ENCODE measurements at places on chromosomes 2 and 18.

- H3K4me1 ChIP-seq, result no peaks in the 10 kb centered on the region
- H3K27me3 ChIP-seq, result peaks cover 32% of the 10 kb centered on the region
- no peak overlapping the region for H3K4me3 ChIP-seq
- no peak overlapping the region for H3K27ac ChIP-seq
- H3K36me3 ChIP-seq, result no peaks in the 10 kb centered on the region
- no peak for DNase-seq
These were observed 225.7 kb downstream of the EPHA4 start for GRCh38 chr2:221346411-221346810.

- H3K27ac ChIP-seq, result no peak overlapping the region
- H3K4me3 ChIP-seq, result no peak overlapping the region
- no peak for DNase-seq
- H3K36me3 ChIP-seq, result no peaks in the 10 kb centered on the region
- H3K4me1 ChIP-seq, result no peaks in the 10 kb centered on the region
- H3K27me3 ChIP-seq, result peaks cover 45% of the 10 kb centered on the region
These were observed 264.0 kb downstream of the LRATD1 start for GRCh38 chr2:14896330-14897030.

- no peak for DNase-seq
- H3K4me3 ChIP-seq, result peak overlapping the region; percentile 17
- peaks cover 30% of the 10 kb centered on the region for H3K4me1 ChIP-seq
- H3K27me3 ChIP-seq, result no peaks in the 10 kb centered on the region
- H3K27ac ChIP-seq, result peak overlapping the region; percentile 82
These were observed 8.1 kb upstream of the SOS1 start for GRCh38 chr2:39128919-39129391.

GRCh38 chr18:21191596-21192307 lies 50.3 kb upstream of the GREB1L start:
- no peak overlapping the region for H3K4me3 ChIP-seq
- H3K27me3 ChIP-seq, result peaks cover 60% of the 10 kb centered on the region
- H3K4me1 ChIP-seq, result no peaks in the 10 kb centered on the region
- no peak overlapping the region for H3K27ac ChIP-seq
- no peaks in the 10 kb centered on the region for H3K36me3 ChIP-seq
- DNase-seq, result no peak

DNA sequence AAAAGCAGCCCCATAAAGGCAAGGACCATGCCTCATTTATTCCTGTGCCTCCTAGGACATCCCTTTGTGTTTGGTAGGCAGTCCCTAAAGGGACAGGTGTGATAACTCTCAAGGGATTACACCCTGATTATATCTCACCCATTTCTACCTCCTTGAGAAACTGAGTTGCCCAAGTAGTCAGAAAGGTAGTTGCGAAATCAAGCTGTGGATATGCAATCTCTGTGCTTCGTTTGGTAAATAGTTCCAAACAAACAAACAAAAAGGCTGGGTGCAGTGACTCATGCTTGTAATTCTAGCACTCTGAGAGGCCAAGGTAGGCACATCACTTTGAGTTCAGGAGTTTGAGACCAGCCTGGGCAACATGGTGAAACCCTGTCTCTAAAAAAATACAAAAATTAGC lies 100.2 kb upstream of the ARL5A start:
- no peak overlapping the region for H3K4me3 ChIP-seq
- no peaks in the 10 kb centered on the region for H3K4me1 ChIP-seq
- H3K27ac ChIP-seq, result no peak overlapping the region
- H3K27me3 ChIP-seq, result peaks cover 45% of the 10 kb centered on the region
- H3K36me3 ChIP-seq, result no peaks in the 10 kb centered on the region

- no peaks in the 10 kb centered on the region for H3K4me1 ChIP-seq
- H3K27ac ChIP-seq, result no peak overlapping the region
- no peaks in the 10 kb centered on the region for H3K36me3 ChIP-seq
- DNase-seq, result no peak
These were observed 293.0 kb upstream of the CDH2 start for GRCh38 chr18:28469946-28470345.

DNA sequence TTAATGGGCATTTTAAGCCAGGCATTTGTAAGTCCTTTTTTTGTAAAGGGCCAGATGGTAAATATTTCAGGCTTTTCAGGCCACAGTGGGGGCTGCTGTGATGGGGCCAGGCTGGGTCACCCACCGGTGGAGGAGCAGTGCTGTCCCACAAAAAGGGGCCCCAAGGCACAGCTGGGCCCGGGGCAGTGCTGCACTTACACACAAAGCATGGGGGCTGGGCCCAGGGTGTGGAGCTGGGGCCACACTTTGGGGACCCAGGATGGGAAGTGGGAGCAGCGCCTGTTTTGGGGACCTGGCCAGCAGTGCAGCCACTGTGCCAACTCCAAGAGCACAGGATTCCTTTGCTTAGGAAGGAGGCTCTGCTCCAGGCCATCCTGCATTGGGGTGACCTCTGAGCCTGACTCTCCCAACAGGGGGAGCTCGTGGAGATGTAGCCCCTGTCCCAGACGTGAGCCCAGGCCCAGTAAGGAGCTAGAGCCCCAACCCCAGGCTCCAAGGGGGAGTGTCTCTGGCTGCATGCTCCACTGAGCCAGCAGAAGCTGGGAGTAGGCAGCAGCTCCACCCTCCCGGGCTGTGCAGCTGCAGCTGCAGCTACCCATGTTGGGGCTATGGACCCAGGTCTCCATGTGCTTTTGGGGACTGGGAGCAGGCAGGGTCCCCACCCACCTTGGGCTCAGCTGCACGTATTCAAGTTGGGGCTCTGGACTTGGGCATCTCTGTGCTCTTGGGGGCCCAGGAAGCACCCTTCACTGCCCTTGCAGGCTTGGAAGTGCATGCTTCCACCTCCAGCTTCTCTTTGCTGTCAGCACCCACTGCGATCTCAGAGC lies 1036.5 kb upstream of the CNTNAP5 start:
- H3K27ac ChIP-seq, result no peak overlapping the region
- no peaks in the 10 kb centered on the region for H3K4me1 ChIP-seq
- H3K36me3 ChIP-seq, result no peaks in the 10 kb centered on the region
- no peak for DNase-seq
- no peak overlapping the region for H3K4me3 ChIP-seq
- H3K27me3 ChIP-seq, result no peaks in the 10 kb centered on the region

GRCh38 chr2:161415987-161416707 lies at the start of gene TBR1:
Gene TBR1 (plus strand): TSS chr2:161416297. CDS start chr2:161416411, 114 bp downstream.
- no peak for DNase-seq
- peaks cover 76% of the 10 kb centered on the region for H3K27me3 ChIP-seq
- H3K4me3 ChIP-seq, result peak within 1 kb of the TSS; percentile 58

DNA sequence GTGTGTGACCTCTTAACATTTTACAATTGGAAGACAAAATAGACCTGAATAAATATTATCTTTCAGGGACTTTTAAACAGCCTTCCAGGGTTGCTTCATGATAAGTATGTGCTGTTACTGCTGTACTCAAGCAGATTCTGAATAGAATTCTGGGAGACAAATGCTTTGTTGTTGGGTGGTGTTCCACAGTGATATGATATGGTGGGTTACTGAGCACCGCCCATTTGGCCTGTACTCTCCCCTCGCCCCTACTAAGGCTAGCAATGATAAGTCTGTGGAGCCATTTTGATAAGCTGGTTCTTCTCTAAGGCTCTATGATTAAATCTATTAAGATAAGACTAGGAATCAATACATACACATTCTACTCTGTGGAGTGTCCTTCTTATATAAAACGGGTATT lies 89.8 kb upstream of the ITGA4 start:
- H3K27ac ChIP-seq, result no peak overlapping the region
- H3K4me3 ChIP-seq, result no peak overlapping the region
- H3K4me1 ChIP-seq, result peaks cover 14% of the 10 kb centered on the region
- no peak for DNase-seq
- no peaks in the 10 kb centered on the region for H3K27me3 ChIP-seq

DNA sequence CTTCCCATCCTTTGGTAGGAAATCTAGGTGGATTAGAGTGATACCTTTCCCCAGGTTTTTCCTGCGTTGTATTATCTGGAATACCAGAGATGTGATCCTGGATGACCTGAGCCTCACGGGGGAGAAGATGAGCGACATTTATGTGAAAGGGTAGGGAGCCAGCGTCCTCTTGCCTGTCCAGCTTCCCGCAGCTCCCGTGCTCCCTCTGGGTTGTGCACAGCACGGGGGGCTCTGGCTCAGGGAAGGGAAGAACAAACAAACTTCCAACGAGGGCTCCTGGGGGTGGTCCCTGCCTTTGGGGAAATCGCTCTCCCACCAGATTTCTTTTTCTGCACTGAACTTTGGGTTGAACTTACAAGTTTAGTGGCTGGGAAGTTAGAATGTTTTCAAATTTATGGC lies 215.7 kb downstream of the DYSF start:
- peaks cover 16% of the 10 kb centered on the region for H3K27me3 ChIP-seq
- no peaks in the 10 kb centered on the region for H3K4me1 ChIP-seq
- no peak overlapping the region for H3K27ac ChIP-seq
- no peak overlapping the region for H3K4me3 ChIP-seq

DNA sequence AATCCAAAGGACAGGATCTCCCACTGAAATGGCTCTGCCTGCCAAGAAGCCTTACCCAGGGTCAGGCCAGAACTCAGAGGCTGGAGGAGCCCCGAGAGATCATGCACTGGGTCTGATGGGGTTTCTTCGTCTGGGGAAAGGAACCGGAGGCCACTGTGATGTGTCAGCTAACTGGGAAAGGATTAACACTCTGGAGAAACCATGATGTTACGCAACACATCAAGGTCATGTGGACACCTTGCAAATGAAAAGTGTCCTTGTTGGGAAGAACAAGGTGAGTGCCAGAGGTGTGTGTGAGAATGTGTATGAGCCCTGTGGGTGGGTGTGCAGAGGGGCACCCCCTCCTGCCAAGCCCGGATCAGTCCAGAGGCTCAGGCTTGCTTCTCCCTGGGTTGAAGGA lies 86.9 kb downstream of the CRACDL start:
- H3K4me3 ChIP-seq, result no peak overlapping the region
- no peak for DNase-seq

DNA sequence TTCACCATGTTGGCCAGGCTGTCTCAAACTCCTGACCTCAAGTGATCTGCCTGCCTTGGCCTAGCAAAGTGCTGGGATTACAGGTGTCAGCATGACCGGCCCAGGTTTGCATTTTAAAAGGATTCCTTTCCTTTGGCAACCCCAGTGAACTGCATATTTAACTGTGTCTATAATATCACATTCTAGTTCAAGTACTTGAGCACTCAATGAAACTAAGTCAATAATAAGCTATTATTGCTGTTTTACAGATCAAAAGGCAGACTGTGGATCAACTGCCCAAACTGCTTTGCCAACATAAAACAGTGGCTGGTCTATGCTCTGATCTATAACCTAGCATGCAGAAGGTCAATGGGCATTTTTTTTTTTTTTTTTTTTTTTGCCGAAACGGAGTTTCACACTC lies 144.5 kb downstream of the USP34 start:
- H3K4me3 ChIP-seq, result no peak overlapping the region
- no peaks in the 10 kb centered on the region for H3K27me3 ChIP-seq
- peaks cover 10% of the 10 kb centered on the region for H3K4me1 ChIP-seq
- no peak overlapping the region for H3K27ac ChIP-seq
- H3K36me3 ChIP-seq, result peaks cover 49% of the 10 kb centered on the region

DNA sequence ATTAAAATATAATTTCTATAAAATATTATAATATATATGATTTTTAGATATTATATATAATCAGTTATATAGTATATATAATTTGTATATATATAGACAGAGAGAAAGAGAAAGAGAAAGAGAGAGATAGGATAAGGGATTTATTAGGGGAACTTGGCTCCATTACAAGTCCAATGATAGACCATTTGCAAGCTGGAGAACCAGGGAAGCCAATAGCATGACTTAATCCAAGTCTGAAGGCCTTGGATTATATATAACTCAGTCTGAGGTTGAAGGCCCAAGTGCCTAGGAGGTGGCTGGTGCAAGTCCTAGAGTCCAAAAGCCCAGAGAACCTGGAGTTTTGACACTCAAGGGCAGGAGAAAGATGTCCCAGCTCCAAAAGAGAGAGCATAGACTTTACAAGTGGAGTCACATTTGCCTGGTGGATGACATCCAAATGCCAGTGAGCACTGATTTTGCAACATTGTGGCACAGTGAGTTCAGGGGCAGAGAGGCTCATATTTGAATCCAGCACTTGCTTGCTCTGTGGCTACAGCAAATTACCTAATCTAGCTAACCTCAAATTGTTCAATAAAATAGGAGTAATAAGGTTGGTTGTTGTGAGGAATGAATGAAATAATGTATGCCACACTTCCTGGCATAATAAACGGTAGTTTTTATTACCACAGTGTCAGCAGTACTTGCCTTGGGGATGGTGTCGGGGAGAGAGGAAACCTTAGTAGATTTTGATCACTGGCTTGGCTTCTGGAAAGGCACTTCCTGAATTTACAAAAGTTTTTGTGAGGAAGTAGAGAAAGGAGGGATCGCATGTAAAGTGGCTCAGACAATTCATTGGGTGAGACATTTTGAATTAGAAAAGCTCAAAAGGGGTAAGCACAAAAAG lies 69.6 kb upstream of the CD28 start:
- H3K27me3 ChIP-seq, result no peaks in the 10 kb centered on the region
- peaks cover 20% of the 10 kb centered on the region for H3K4me1 ChIP-seq
- peak overlapping the region; percentile 33 for H3K27ac ChIP-seq
- H3K36me3 ChIP-seq, result no peaks in the 10 kb centered on the region
- peak overlapping the region; percentile 31 for H3K4me3 ChIP-seq
- no peak for DNase-seq

GRCh38 chr2:77579076-77579769 lies 57.0 kb upstream of the LRRTM4 start:
- no peak overlapping the region for H3K4me3 ChIP-seq
- no peak for DNase-seq
- no peaks in the 10 kb centered on the region for H3K27me3 ChIP-seq
- H3K27ac ChIP-seq, result no peak overlapping the region
- no peaks in the 10 kb centered on the region for H3K4me1 ChIP-seq

- H3K4me1 ChIP-seq, result no peaks in the 10 kb centered on the region
- peaks cover 9% of the 10 kb centered on the region for H3K27me3 ChIP-seq
- H3K36me3 ChIP-seq, result no peaks in the 10 kb centered on the region
- H3K4me3 ChIP-seq, result no peak overlapping the region
- no peak for DNase-seq
These were observed 3.3 kb upstream of the NETO1 start for GRCh38 chr18:72871091-72871490.
